G401 (cell line): ENCODE measurements at places on chromosomes 11 and 22. TPM values are rescaled to one million over a fixed set of nuclear protein-coding genes. Genes with fewer than 3 reads are reported as not detected.

DNA sequence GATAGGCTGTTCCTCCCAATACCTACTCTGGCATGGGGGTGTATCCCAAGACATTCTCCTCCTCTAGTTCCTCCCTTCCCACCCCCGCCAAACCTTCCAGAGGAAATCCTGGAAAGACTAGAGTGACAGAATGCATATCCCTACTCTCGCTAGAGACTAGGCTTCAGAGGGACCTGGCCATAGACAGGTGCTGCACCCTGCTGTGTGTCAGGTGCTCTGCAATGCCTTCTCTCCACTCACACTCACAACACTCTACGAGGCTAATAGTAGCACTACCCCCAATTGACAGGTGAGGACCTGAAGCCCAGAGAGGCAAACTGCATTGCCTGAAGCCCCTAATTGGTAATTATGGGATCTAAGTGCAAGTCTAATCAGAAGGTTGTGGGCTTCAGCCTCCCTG, 46.2 kb upstream of the LMO1 start:
- DNase-seq: no peak

DNA sequence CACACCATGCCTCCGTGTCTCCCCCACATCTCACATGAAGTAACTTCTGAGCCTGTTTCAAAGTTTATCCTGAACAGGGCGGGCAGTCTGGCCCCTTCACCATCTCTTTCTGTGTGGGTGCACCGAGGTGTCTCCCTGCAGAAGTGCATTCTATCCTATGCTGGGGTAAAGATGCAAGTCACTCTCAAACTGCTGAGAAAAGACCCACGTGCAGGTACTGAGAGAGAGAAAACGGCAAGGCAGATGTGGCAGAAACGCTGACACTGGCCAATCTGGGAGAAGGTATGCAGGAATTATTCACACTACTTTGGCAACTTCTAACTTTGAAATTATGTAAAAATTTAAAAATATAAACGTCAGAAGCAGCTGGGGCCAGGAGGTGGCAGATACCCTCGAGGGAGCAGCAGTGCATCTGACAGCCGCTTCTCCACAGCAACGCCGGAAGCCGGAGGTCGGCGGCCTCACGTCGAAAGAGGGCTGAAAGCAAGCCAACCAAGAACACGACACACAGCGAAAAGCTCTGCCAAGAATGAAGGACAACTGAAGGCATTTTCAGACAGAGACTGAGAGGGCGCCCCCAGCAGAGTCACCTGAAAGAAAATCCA, 34.2 kb upstream of the MOB2 start:
- DNase-seq: no peak

GRCh38 chr22:37295946-37296345, 13.6 kb downstream of the CYTH4 start:
- DNase-seq: no peak

GRCh38 chr11:11757909-11758308, 83.9 kb upstream of the USP47 start:
- no peak for DNase-seq

DNA sequence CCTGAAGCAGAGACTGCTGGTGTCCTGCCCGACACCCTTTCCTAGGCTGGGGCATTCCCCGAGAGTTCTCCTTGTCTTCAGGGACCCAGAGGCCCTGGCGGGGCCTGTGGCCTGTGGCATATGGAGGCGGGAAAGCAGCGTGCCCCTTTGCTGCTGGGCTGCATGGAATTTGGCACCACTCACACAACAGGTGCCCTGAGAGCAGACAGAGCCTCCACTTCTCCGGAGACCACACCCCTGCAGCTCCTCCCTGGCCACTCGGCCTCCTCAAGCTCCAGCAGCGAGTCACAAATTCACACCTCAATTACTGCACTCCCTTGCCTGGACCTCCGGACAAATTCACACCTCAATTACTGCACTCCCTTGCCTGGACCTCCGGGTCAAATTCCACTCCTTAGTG, 1375.2 kb downstream of the TBC1D22A start:
- peak; percentile 61 for DNase-seq

DNA sequence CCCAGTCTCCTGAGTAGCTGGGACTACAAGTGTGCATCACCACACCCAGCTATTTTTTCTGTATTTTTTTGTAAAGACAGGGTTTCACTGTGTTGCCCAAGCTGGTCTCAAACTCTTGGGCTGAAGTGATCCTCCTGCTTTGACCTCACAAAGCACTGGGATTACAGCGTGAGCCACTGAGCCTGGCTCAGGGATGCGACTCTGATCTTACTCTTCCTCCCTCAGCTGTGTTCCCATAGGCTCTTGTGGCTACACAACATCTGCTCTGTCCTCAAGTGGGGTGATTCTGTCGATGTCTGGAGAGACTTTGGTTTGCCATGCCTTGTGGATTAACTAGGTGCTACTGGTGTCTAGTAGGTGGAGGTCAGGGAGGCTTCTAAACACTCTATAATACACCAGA, 127.0 kb upstream of the SERPIND1 start:
- no peak for DNase-seq

GRCh38 chr22:43317239-43317638, 25.9 kb downstream of the SCUBE1 start:
- peak; percentile 33 for DNase-seq

DNA sequence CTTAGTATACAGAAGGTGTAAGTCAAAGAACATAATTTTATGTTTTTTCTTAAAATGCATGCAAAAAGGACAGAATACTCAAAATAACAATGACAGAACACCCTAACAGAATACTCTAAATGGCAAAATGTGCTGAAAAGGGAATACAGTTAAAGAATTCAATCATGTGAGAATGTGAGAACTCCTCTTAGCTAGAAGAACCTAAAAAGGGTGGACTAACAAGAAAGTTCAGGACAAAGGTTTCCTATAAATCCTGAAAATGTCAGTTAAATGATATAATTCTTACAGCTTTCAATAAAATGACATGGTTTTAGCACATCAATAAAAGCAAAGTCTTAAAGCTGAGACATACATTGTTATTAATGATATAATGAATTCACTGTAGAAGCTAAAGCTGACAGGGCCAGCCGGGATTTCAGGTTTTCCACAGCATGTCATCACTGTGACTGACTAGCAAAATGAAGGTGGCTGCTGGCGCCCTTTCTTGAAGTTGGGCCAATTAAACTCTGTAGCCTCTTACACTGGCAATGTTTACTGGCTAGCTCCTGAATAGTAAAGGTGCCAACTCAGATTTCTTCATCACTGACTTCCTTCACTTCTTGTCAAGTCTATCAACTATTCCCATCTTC, 244.4 kb downstream of the TTC28 start:
- DNase-seq: peak; percentile 14

DNA sequence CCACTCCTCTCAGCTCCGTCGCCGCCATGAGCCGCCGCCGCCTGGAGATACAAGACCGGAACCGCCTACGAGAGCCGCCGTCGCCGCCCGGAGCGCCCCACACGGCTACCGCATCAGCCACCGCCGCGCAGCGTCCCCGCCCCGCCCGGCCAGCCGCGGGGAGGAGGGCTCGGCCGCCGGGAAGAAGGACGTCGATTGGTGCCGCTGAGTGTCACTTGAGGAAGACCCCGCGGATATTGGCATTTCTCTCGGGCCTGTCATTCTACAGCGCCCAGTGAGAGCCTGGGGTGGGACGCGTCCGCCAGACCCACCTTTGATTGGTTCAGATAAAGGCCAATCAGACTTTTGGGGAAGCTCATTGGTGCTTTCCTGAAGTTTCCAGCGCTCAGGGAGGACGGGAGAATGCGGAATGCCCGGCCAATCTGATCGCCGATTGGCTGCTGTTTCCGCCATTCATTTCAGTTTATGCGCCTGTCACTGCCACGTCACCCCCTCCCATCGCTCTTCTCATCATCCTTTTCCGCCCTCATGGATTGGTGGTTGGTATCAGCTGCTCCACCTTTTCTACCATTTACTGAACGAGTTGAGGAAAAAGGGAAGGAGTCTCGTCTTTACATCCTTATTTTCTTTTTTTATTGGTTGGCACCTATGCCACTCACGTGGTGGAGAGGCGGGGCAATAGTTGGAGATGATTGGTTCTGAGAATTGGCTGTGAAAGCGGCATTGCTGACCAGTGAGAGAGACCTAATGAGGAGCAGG, at the start of gene OSBP:
TSS of gene OSBP (minus strand) at position 138 of the 759 bp plus-strand sequence. CDS start at position 28, 110 bp downstream.
- DNase-seq: peak; percentile 100

SCUBE2 gene
- total RNA-seq: 0.06 TPM in 1 of 2 replicates, not detected in the other

KRTAP5-7 gene
- total RNA-seq: not detected in 2 replicates

KCNK7 gene
- total RNA-seq: 0.12 TPM in 1 of 2 replicates, not detected in the other

ARHGAP8 gene
- total RNA-seq: 15.7 and 20.5 TPM in 2 replicates
